Suprapubic skin (tissue), 4 donors: ENCODE measurements at places on chromosomes 13 and 19. TPM values are rescaled to one million over a fixed set of nuclear protein-coding genes. Genes with fewer than 3 reads are reported as not detected.

Gene ZNF223
- 3.6 TPM for total RNA-seq

Gene OVOL3
- total RNA-seq, result not detected

Gene ZNF773
- 24.1 TPM for total RNA-seq

Gene NPAS1
- total RNA-seq, result 6.8 TPM

Gene MIER2
- 17.5 TPM for total RNA-seq

DNA sequence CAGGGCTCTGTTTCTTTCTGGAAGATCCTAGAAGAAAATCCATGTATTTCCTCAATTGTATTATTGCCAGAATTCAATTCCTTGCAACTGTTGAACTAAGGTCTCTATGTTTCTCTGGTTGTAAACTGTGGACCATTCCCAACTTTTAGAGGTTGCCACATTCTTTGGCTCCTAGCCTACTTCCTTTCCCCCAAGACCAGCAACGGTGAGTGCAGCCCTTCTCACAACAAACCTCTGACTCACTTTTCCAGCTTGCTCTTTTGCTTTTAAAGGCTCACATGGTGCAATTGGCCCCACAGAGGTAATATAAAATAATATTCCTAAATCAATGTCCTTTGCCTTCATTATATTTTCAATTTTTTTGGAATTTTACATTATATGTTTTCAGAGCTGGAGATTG lies 371.3 kb downstream of the SLITRK5 start:
- no peak overlapping the region for H3K27ac ChIP-seq
- no peaks in the 10 kb centered on the region for H3K4me1 ChIP-seq

DNA sequence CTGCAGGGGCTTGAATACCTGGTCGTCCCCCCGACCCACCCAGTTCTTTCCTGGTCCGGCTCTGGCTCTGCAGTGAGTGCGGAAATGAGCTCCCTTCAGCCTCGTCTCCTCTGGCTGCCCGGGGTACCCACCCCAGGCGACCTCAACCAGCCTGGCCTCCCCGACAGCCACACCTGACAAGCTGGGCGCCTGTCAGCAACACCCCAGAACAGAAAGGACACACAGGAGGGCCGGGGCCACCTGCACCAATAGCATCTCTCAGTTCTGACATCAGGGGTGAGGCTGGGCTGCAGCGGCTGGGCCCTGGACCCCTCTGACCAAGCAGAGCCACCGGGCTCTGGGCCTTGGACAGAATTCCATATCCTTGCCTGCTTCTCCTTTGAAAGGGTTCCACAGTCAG lies 19.7 kb downstream of the SUGP1 start:
- DNase-seq, result no peak
- H3K4me3 ChIP-seq, result no peak overlapping the region
- H3K27ac ChIP-seq, result no peak overlapping the region
- no peaks in the 10 kb centered on the region for H3K4me1 ChIP-seq
- H3K36me3 ChIP-seq, result peaks cover 88% of the 10 kb centered on the region

DNA sequence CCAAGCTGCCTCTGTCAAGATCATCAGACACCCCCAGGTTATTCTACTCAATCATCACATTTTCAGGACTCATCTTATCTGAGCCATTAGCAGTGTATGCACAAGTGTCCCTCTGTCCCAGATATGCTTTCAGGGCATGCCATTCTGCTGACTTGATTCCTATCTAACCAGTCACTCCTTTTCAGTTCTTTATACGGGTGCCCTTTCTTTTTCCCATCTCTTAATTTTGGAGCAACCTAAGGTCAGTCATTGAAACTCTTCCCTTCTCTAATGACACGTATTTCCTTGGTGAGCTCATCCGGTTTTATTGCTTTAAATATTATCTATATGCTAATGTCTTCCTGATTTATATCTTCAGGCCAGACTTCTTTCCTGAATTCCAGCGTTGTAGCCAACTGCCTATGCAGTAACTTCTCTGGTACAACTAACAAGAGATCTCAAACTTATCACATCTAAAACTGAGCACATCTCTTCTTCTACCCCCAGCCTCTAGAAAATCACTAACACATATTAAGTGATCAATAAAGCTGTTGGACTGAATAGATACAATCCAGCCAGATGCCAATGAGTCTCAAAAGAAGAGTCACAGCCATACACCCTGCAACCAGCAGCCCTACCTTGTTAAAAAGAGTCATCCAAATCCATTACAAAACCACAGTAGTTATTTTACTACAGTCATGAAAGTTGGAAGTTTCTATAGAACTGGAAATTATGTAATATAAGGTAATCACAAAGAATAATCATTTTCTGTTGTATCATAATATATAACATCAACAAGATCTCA lies 58.8 kb downstream of the DCLK1 start:
- no peaks in the 10 kb centered on the region for H3K27me3 ChIP-seq
- no peak for DNase-seq
- no peak overlapping the region for H3K27ac ChIP-seq
- H3K4me3 ChIP-seq, result no peak overlapping the region
- no peaks in the 10 kb centered on the region for H3K36me3 ChIP-seq

- no peak for DNase-seq
- no peak overlapping the region for H3K4me3 ChIP-seq
These were observed 208.1 kb downstream of the RBM26 start for GRCh38 chr13:79197933-79198332.

GRCh38 chr13:53152057-53152421 lies 123.4 kb downstream of the OLFM4 start:
- H3K36me3 ChIP-seq, result no peaks in the 10 kb centered on the region
- H3K4me3 ChIP-seq, result no peak overlapping the region
- no peak overlapping the region for H3K27ac ChIP-seq
- no peaks in the 10 kb centered on the region for H3K4me1 ChIP-seq
- H3K27me3 ChIP-seq, result no peaks in the 10 kb centered on the region
- DNase-seq, result no peak

GRCh38 chr13:25372284-25373081 lies 709 bp downstream of the ATP8A2 start:
- H3K27me3 ChIP-seq, result peaks cover 78% of the 10 kb centered on the region
- DNase-seq, result no peak
- H3K27ac ChIP-seq, result no peak overlapping the region
- peaks cover 15% of the 10 kb centered on the region for H3K4me1 ChIP-seq
